ENCODE measurements at places on chromosomes 5 and 9.

DNA sequence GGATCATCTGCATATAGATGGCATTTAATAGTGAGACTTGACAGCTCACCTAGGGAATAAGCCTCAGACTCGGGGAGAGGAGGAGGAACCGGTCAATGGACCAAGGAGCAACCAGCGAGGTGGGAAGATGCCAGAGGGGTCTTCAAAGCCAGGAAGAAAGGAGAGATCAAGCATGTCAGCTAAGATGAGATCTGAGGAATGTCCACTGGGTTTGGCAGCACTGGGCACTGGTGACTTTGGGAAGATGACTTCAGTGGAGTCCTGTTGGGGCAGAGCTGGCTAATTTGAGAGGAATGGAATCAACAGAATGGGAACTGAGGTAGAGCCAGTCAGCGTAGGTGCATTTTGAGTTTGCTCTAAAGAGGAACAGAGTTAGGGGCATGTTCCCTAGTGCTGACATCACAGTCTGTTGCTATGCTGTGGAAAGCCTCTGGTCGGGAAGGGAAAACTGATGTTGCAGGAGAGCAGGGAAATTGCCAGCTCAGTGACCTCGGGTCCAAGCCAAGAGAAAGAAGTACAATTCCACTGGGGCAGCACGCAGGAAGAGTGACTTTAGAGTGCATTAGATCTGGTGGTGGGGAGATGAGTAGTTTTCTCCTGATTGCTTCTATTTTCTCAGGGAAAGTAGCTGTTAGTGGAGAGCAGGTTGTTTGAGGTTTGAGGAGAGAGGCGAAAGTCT is 56.9 kb downstream of the ZNF618 start:
- DNase-seq: no peak

DNA sequence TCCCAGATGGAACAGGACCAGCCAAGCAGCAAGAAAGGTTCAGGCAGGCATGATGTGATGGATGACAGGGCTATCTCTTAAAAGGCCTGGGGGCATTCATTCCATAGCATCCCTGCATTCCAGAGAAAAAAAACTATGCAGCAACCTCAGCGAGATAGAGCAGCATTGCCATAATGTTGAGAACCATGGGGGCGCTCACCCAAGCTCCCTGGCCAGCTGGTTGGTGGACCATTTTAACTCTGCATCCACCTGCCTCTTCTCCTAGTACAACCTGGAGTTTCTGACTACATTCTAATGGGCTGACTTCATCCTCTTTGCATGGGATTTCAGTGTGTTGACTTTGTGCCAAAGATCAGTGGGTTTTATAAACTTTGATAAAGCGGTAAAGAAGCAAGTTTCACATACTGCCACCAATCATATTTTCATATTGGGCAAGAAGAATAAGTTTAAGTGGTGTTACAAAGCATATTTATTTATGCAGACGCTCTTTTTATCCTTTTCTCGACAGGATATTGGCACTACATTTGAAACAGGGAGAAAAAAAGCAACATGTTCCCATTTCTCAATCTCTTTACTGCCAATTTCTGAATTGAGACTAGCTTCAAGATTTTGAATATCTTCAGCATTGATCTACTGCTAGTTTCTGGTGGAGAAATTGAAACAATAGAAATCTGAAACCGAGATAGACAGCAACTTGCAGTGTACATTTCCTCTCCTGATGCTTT is 378.3 kb upstream of the WWC1 start:
- DNase-seq: no peak

- DNase-seq: no peak
Observed at GRCh38 chr5:36494841-36495601, 111.4 kb upstream of the SLC1A3 start.

DNA sequence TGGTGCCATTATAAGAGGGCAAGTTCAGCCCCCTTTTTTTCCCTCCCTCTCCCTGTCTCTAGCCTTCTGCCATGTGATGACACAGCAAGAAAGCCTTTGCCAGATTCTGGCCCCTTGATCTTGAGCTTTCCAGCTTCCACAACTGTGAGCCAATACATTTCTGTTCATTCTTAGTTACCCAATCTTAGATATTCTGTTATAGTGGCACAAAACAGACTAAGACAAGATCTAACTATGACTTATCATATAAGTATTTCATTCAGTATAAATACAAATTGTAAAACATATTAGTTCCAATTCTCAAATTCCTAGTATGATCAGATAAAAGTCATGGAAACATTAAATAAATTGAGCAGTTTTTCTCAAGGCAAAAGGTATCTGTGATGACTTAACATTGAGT is 276.3 kb downstream of the COX7C start:
- DNase-seq: no peak

GRCh38 chr5:40474250-40474649 is 205.5 kb upstream of the PTGER4 start:
- no peak for DNase-seq

DNA sequence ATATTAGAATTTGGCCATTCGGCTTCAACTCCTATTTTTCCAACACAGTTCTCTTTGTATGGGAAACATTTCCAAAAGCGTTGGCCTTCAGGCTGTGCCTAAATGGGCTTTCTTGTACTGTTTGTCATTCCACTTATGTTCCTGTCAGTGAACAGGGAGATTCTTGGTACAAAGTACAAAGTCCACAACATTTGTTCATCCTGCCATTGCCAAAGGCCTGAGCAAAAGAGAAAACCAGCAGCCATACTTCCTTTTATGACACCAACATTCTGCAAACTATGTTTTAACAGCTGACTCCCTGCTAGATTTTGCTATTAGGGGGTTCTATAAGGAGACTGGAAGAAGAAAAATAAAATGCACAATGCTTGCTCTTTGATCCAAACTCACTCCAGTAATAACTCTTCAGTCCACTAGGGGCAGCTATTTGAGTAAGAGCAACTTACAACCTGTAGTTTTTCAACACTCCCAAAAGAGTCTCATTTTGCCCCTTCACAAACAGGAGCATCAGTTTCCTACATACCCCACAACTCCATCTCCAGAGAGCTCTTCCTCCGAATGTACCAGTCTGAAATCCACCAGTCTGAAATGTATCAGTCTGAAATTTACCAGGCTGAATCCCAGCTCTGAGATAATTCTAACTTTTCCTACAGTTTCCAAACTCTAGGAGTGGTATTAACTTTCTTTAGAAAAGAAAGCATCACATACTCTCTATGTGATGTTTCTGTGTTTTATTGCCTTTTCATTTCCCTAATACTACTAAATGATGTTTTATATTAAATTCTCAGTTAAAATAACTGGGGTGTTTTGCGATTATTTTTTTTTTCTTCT is 693.8 kb downstream of the DNAH5 start:
- DNase-seq: peak; percentile 1

- DNase-seq: no peak
Observed at GRCh38 chr5:168432903-168433302, 53.4 kb upstream of the RARS1 start.

GRCh38 chr9:32954642-32955041 is 46.8 kb downstream of the APTX start:
- no peak for DNase-seq

- no peak for DNase-seq
Observed at GRCh38 chr5:123456242-123456641, 33.0 kb upstream of the CEP120 start.

GRCh38 chr5:761059-761771 is 23.3 kb downstream of the ZDHHC11B start:
- DNase-seq: no peak

- no peak for DNase-seq
Observed at GRCh38 chr9:72977670-72978069, 24.8 kb upstream of the ALDH1A1 start.

DNA sequence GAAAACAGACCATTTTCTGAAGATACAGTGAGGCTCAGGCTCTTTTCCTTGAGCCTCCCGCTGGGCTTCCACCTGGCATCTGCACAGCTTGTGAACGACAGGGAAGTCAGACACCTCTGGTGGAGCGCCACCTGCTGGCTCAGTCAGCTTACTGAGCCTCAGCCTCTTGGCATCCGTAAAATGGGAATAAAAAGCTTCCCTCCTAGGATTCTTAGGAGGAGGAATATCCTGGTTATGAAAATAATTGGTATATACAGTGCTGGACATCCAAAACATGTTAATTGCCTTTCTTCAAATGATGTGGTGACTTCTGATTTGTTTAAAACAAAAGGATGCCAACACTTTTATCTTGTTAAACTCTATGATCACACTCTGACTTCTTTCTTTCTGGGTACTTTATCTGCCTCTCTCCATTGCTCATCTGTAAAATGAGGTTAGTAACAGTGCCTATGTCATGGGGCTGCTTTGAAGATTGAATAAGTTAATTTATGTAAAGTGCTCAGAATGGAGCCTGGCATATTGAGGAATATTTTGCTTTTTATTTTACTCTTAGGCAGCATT is 67.5 kb downstream of the MAMDC2 start:
- DNase-seq: peak; percentile 62

DNA sequence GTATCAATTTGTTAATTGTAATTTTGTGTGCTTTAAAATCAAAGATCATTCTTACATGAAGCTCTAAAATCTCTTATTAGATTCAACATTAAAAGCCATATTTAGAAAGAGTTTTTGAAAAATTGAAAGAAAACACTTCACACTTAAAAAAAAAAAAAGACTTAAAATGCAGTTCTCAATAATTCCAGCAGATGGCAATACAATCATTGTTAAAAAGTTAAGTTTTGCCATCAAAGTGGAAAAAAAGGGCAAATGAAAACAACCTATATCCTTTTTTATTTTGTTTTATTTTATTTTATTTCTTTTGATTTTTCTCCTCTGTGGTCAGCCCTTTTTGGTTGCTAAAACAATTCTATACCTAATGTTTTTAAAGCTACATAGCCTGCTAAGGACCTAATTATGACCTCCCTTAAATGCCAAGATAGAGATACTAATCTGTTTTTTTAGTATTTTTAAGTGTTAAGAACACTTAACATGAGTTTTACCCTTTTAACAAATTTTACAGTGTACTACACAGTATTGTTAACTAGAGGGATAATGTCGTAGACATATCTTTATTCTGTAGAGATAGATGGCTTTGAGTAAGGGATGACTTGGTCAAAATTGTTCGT is 154.2 kb upstream of the DAB2 start:
- DNase-seq: no peak

DNA sequence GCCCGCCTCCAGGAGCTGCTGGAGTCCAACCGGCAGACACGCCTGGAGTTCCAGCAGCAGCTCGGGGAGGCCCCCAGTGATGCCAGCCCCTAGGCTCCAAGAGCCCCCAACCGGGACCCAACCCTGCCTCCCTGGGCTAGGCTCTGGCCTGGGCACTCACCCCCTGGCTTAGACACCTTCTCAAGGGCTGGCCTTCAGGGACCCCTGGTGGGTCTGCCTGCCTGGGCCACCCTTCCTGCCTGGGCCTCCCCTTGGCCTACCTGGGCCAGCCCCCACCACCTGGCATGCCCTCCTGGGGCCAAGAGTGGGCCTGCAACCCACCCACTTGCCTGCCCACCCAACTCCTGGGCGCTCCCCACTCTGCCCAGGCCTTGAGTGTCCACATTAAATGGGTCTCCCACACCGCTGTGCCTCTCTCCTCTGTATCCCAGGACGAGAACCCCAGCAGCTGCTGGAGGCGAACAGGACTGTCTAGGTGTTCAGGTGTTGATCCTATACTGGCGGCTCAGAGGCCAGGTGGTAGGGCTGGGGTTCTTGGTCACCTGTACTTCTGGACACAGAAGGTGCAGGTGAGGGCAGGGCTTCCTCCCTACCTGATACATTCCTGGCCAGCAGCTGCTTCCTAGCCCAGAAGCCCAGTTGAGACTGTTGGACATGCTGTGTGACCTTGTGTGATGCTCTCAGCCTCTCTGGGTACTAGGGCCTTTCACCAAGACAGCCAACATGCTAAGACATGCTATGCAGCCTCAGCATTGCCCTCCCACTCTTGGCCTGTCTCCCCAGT is 3.6 kb downstream of the BBLN start:
- DNase-seq: no peak

DNA sequence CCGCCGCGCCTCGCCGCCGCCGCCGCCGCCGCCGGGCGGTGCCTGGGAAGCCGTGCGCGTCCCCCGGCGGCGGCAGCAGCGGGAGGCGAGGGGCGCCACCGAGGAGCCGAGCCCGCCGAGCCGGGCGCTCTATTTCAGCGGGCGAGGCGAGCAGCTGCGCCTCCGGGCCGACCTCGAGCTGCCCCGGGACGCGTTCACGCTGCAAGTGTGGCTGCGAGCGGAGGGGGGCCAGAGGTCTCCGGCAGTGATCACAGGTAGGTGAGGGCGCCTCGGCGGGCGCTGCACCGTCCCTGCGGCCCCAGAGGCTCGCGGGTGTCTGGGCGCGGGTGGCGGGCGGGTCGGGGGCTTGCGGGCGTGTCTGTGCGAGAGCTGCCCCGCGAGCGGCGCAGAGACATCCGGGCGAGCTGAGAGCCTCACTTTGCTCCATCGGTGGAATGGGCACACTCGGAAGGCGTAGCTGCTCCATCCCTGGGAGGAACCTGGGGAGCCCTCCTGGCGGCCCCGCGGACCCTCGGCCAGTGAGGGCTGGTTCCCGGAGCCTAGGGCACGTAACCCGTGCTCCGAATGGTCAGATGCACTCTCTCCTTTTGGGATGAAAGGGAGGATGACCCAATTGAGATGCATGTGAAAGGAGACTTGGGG is 864 bp downstream of the PAPPA start:
- DNase-seq: no peak

- no peak for DNase-seq
Observed at GRCh38 chr5:124728331-124728967, 18.0 kb downstream of the ZNF608 start.

GRCh38 chr5:176748073-176748966 is 62.0 kb upstream of the UNC5A start:
- no peak for DNase-seq

DNA sequence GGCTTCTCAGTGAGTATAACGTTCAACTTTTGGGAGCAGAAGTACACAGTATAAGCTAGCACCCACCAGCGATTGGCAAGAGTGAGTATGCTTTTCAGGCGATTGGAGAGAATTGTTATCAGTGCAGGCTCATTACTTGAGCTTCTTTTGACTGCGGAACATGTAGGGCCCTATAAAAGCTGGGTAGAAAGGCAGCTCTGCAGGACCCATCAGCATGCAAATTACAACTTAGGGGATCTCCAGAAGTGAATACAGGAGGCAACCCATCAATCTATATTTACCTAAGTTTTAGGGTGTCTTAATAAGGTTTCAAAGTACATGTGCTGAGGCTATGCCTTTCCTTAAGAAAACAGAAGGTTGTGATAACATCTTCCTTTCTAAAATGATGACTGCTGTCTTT is 225.0 kb downstream of the MLLT3 start:
- DNase-seq: no peak
